Activated CD8-positive, alpha-beta T cell treated with anti-CD3 and anti-CD28 coated beads, Interleukin-2, amount 10 ng/mL, durations not matched to agents 7 days and 5 days (primary cell): ENCODE measurements at places on chromosomes 3 and 15.

GRCh38 chr3:46669191-46669999 lies 24.1 kb downstream of the ALS2CL start:
- DNase-seq, result no peak

- DNase-seq, result no peak
Observed at GRCh38 chr15:31373096-31373865, 46.6 kb downstream of the KLF13 start.

- DNase-seq, result no peak
Observed at GRCh38 chr3:177932346-177932745, 603.9 kb upstream of the KCNMB2 start.

DNA sequence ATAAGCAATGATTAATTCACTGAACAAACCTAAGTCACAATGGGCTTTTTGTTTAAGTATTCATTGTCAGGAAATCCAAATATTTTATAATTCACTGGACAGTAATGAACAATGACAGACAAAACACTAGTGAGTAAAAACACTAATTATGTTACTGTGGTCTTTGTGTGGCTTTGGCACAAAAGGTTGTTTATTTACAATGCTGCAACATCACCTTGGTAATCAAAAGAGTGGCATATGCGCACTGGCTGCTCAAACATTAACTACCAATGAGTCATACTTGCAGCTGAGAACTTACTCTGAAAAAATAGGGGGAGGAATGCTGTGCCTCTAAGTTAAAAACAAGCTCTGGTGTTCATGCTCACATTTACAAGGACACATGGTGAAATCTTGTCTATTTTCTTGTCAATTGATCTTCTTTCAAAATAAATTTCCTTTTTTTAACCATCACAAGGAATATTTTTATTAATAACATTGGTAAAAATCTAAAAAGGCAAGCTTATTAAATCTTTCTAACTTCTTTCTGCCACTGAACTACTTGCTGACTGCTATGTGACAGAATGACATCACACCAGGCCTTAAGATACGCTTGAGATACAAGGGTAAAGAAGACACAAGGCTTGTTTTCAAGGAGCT lies 85.2 kb upstream of the PPIB start:
- peak; percentile 39 for DNase-seq

GRCh38 chr3:37999836-38000235 lies 9.2 kb downstream of the VILL start:
- DNase-seq, result no peak

DNA sequence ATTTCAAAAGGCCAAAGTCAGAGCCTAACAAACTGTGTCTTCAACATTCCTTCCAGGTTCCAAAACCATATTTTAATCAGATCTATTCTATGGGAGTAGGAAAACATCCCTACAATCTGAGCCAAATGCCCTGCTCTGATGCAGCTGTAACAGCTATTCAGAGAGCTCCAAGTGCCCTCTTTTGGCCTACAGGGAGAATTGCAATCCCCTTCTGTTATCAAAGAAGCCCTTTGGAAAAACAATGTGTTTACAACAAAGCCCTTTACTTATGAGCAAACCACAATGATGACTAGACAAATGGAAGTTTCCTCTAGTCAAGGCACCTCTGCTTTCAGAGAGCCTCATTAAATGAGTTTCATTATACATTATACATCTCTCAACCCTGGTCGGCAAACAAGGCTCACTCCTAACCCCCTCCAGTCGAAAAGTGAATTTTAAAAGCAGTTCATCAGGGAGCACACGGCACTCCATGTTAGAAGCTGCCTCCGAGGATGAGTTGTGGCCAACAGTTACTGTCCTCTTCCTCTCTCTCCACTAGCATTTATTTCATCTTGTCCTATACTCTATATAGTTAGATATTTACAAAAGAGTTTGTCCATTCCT lies 42.6 kb upstream of the TMCO5A start:
- no peak for DNase-seq

DNA sequence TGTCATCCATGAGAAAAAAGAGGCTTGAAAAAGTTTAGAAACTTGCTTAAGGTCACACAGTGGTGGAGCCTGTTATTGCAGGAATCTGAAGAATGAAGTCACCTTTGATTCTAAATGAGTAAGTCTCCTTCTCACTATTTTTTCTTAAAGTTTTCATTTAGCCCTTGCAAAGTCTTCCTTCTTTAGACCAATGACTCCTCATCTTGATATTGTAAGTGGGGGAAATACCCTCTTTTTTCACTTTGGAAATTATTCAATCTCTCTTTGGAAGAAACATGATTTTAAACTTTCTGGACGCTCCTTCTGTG lies 787 bp upstream of the SLMAP start:
- DNase-seq, result no peak

GRCh38 chr15:52114261-52115055 lies 1.9 kb upstream of the BCL2L10 start:
- no peak for DNase-seq

GRCh38 chr15:29278436-29279105 lies 8.9 kb upstream of the NSMCE3 start:
- DNase-seq, result no peak

- DNase-seq, result no peak
Observed at GRCh38 chr15:75810874-75811498, 32.3 kb upstream of the UBE2Q2 start.

GRCh38 chr3:192299921-192300320 lies 427.4 kb downstream of the FGF12 start:
- DNase-seq, result no peak

- DNase-seq, result no peak
Observed at GRCh38 chr3:37130448-37130847, 43.9 kb downstream of the LRRFIP2 start.

DNA sequence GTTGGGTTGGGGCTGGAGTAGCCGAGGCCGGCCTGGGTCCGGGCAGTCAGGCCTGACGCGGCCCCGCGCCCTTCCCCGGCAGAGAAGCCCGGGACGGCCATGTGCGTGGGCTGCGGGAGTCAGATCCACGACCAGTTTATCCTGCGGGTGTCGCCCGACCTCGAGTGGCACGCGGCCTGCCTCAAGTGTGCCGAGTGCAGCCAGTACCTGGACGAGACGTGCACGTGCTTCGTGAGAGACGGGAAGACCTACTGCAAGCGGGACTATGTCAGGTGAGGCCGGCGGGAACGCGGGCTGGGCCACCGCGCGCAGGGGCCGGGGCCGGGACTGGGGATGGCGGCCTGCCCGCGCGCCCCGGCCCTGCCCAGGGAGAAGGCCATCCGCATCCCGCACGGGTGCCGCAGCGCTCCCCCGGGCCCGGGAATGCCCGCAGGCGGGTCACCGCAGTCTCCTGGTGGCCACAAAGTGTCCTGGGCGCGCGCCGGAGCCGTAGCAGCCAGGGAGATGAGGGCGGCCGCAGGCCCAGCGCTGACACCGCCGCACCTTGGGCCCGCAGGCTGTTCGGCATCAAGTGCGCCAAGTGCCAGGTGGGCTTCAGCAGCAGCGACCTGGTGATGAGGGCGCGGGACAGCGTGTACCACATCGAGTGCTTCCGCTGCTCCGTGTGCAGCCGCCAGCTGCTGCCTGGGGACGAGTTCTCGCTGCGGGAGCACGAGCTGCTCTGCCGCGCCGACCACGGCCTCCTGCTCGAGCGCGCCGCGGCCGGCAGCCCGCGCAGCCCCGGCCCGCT lies 1.3 kb downstream of the ISL2 start:
- DNase-seq, result no peak

GRCh38 chr3:123377243-123377740 lies 71.6 kb downstream of the ADCY5 start:
- no peak for DNase-seq

GRCh38 chr15:76974456-76975036 lies 20.4 kb upstream of the PSTPIP1 start:
- peak; percentile 33 for DNase-seq

GRCh38 chr3:121482660-121483059 lies 63.1 kb downstream of the POLQ start:
- no peak for DNase-seq

GRCh38 chr3:179719048-179719734 lies 66.4 kb downstream of the USP13 start:
- DNase-seq, result no peak

DNA sequence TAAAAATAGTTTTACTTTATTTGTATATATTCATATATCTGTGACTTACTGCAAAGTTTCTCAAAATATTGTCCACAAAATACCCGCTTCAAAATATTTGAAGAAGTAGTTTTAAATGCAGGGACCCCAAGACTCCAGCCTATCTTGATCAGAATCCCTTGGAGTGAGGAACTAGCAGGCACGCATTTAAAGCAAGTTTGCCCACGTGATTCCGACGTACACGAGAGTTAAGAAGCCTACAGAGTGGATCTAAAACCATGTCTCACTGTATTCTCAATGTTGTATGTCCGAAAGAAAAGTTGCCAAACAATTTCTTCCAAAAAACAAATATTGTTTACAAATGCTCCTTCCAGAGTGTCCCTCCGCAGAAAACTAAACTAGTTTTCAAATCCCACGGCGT lies 1.7 kb downstream of the GABRB3 start:
- DNase-seq, result no peak

GRCh38 chr3:38723569-38724391 lies 74.3 kb upstream of the SCN5A start:
- DNase-seq, result no peak

DNA sequence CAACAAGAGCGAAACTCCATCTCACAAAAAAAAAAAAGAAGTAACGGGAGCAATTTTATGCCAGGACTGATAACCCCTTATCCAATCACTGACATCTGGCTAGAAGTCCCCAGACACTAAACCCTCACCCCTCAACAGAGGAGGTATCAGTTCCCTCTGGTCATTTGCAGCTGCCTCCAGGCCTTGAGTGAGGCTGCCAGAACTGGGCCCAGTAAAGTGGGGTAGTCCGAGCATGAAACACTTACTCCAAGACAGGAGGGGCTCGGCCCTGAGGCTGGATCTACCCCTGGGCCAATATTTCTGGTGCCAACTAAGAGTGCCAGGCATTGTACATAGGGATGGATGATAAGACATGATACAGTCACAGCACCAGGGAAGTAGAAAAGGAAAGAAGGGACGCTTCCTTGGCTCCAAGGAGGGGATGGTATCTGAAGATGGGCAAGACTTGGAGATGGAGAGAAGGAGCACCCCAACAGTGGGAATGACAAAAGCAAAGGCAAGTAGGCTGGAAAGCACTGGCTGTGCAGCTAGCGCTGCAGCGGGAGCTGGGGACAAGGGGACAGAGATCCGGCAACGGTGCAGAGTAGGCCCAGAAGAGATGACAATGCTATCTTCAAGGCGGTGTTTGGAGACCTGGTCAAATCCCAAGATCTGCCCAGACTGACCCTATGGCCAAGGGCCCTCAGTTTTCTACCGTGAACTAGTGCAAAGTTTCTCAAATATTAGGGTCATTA lies 2.2 kb downstream of the XXYLT1 start:
- DNase-seq, result no peak

DNA sequence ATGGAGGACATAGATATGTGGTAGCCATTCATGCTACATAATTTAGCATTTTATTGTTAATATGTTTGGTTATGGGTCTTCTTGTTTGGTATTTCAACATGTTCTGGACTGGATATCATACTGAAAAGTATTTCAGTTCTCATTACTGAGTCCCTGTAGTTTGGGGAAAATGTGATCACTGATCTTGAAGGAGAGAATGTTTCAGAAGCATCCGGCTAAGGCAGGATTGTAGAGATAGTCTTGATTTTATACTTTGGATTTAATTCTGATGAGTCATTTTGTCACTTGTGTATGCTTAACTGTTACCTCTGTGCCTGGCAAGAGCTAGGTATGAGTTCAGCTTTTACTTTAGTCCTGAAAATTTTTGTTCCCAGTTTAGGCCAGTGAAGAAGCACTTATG lies 7.1 kb downstream of the CHD2 start:
- DNase-seq, result no peak

- no peak for DNase-seq
Observed at GRCh38 chr3:61929617-61930016, 368.2 kb downstream of the PTPRG start.

GRCh38 chr15:89514186-89514585 lies 17.8 kb upstream of the RHCG start:
- DNase-seq, result no peak

DNA sequence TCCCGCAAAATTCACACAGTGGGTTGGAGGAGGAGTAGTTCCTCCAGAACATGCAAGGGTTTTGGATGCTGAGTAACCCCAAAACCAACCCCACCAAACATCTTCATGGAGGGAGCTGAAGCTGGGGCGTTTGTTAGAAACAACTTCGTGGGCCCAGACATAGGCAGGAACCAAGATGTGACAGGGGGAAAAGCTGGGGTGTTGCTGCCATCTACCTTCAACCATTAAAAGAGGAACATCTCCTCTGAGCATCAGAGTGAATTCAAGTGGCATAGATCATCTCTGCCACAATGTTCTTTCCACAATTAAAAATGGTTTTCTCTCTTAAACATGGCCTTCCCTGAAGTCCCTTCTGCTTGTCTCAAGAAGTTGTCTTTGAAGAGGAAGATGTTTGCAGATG lies 20.5 kb downstream of the SIDT1 start:
- DNase-seq, result no peak

DNA sequence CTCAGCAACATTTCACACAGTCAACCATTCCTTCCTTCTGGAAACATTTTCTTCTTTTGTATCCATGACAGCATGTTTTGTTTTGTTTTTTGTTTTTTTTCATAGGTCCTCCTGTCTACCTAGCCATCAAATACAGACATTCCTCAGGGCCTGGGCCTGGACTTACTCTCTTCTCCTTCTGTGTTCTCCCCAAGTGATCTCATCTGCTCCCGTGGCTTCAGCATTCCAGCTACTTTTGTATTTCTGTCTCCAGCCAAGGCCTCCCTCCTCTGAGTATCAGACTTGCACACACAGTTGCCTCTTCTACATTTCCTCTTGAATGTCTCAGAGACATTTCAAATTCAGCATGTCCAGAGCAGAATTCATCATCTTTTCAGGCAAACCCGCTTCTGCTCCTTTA lies 82.4 kb downstream of the HCN4 start:
- no peak for DNase-seq

- peak; percentile 21 for DNase-seq
Observed at GRCh38 chr3:117526470-117527079, 817.0 kb downstream of the TUSC7 start.

- DNase-seq, result no peak
Observed at GRCh38 chr3:39809995-39810595, 686 bp downstream of the MYRIP start.

DNA sequence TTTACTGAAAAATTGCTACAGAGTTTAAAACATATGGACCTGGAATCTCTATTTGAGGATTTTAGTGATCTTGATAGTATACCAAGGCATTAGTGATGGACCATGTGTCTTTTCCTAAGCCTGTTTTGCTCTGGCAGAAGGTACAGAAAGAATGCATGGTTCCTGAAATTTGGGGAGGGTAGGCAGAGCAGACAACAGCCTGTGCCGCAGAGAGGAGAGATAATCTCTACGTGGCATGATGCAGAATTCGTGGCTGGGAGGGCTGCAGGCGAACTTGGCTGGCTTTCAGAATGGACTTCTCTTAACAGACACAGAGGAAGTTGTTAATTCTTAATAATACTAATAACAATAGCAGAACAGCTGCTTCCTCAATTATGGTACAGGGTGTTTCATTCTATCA lies 137.5 kb upstream of the FOXB1 start:
- no peak for DNase-seq

- DNase-seq, result no peak
Observed at GRCh38 chr3:151393146-151393830, 8.7 kb upstream of the P2RY12 start.

- no peak for DNase-seq
Observed at GRCh38 chr15:83209333-83209732, 1.7 kb upstream of the HDGFL3 start.

- DNase-seq, result no peak
Observed at GRCh38 chr3:156554515-156554841, 439 bp downstream of the SSR3 start.
